ENCODE measurements at places on chromosomes 6 and 20. TPM values are rescaled to one million over a fixed set of nuclear protein-coding genes. Genes with fewer than 3 reads are reported as not detected.
A peak's percentile ranks its signal among the peaks of the same experiment; 100 is the strongest.

DNA sequence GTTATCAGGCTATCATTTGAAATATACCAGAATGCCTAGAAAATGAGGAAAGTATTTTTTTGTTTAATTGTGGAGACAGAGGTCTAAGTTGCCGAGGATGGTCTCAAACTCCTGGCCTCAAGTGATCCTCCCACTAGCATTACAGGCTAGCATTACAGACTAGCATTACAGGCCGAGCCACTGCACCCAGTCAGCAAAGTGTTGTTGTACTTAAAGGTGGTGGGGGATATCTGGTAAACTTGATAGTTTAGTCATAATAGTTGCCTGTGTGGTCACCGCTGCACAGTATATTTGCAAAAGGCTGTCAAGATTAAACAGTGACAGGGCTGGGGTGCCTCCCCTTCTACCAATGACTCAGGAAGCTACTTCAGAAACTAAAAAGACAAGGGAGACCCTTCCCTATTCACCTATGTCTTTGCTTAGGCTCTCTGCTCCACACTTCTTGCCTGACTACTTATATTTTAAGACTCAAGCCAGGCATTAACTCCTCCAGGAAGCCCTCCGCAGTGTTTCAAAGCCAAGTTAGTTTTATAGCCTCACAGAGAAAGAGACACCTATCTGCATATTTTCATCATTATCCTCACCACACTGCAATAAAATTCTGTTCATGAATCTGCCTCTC lies 3.1 kb upstream of the AKIRIN2 start:
- DNase-seq = no peak

DNA sequence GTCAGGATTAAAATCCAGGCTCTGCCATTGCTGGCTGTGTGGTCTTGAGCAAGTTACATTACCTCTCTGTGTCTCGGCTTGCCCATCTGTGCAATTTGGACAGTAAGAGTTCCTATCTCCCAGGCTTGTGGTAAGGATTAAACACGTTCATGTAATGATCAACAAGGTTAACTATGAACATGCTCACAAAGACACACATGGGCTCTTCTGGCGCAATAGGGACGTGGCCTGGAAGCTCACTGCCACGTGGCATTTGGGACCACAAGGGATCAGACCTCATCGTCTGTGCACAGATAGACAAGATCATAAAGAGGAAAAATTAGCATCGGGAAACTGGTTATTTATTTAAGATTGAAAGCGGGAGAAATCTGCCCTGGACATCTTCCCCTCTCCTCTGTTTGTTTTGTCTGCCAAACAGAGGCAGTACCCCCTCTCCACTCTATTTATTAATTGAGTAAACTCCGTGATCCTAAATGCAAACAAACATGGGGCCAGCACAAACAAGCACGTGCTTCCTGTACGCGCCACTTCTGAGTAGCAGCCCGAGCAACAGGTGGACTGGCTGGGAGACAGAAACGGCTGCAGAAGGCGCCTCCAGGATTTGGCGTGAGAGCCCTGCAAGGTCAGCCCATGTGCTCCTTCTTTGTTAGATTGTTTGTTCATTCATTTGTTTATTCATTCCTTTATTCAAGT lies 95.0 kb downstream of the CDH26 start:
- no peak for DNase-seq

DNA sequence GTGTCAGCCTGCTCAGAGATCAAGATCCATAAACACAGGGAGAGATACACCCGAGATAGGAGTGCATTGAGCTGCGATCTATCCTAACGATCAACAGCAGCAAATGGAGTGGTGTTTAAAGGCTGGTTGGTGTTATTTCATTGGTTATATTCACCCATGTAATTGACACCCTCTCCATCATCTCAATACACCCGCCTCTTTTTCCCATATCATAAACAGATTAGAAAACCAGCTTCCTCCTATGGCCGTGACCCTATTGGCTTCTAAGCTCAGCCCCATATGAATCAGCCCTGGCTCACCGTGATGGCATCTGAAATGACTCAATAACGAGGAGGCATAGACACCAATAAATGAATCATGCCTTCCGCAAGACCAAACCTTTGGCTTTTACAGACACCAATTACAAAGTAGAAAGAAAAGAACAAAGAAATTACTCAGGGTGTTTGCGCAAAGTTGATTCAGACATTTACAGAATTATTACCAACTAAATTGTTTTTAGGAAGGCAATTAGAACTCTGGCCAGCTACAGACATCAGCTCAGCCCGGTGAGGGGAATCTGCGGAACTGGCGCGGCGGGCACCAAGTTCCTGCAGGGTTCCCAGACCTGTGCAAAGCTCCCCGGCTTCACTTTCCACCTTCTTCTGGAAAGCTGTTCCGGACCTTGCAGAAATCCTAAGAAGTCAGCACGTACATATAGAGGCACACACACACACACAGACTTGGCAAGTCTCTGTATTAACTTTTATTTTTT lies 11.5 kb downstream of the PMEPA1 start:
- peak; percentile 99 for DNase-seq

DNA sequence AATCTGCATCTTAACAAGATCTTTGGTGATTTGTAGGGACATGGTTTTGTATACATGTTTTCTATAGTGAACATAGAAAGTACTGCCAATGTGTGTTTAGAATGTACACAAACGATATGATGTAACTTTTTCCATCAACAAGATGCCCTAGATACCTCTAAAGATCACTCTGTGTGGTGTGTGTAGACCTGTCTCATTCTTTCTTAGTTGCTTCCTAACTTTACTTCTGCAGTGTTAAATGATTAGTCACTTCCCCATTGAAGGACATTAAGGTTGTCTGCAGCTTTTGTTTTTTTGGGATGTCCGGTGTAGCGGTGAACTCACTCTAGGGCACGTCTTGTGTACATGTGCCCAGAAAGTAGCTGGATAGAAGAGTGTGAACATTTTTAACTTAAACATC lies 35.9 kb downstream of the CDYL start:
- no peak for DNase-seq

DNA sequence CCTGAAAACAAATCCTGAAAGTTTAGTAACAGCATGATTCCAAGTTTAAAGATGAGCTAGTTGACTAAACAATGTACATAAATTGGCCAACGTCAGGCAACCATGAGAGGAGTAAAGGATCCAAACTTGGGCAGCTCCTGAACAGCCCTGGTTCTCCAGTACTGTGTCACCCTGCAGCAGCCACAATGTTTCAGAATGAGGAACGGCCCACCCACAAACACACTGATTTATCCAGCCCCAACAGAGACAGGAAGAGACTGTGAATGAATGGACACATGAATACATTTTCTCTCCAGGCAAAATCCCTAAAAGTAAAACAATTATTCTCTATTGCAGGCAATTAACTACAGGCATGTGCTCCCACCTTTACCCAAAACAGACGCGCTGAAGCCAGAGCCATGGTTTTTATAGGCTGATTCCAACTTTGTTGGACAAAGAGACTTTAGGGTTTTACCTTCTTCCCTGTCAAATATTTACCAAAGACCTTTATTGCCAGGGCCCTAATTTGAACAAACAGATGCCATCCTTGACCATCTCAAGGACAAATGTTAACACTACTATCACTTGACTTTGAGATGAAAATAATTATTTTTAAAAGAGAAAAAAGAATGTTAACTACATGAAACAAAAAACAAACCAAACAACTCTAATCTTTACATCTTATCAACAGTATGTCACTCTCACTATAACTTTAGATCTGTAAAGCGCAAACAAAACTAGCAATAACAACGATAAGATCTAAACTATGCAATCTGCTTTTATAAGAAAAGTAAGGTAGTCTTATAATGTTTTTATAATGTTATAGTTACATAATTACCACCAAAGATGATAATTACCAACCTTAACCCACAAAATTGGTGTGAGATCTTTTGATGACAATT lies 22.9 kb downstream of the CNKSR3 start:
- peak; percentile 44 for DNase-seq

DNA sequence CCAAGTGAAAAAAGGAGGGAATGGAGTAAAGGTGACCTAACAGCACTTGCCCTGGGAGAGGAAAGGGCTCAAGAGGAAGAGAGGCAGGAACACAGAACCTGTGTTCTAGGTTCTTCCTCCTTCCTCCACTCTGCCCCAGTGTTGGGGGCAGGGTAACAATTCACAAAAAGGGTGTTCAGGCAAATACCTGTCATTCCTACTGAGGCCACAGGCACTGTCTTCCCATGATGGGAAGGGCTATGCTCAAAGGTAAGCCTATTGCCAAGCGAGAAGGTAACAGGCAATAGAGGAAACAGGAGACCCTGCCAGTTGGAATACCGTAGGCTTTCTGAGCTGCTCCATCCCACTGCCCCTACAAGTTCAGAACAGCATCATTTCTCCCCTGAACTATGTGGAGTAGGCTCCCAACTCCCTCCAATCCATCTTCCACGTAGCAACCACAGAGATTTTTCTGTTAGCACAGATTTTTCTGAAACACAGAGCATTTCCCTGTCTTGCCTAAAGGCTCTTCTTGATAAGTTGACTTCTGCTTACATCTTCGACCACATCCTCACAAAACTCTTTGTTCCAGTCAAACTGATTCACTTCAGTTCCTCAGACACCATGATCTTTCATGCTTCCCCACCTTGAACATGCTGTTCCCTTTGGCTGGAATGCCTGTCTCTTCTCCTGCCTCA lies 2.7 kb downstream of the AGPAT1 start:
- DNase-seq = no peak

DNA sequence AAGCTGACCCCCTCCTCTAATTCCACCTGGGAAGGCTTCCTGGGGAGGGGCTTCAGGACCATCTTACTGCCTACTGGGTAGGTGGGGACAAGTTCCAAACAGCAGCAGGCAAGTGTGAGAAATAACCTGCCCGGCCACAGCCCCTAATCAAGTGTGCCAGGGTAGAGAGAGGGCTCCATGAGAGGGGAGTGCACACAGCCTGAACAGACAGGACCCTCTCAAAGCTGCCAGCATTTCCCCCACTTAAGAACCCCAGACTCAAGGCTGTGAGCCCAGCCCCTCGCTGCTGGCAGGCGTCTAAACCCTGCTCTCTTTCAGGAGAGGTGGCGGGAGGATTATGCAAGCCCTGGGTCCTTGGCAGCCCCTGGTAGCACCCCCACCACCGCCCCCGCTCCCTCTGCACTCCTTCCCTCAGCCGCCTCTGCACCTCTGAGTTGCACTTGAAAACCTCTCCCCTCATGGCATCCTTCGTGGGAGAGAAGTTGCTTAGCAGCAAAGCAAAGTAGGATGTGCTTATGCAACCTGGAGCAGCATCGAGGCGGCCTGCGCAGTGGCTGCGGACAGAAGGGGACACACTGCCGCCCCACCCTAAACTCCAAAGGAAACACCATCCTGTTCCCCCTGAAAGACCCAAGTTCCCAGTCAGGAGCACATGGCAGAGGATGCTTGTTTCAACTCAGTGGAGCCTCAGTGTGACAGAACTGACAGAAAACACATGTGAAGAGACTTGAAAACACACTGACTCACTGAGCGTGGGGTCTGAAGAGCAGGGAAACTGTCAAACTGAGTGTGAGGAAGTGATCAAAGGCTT lies 10.5 kb downstream of the DDRGK1 start:
- DNase-seq = no peak

DNA sequence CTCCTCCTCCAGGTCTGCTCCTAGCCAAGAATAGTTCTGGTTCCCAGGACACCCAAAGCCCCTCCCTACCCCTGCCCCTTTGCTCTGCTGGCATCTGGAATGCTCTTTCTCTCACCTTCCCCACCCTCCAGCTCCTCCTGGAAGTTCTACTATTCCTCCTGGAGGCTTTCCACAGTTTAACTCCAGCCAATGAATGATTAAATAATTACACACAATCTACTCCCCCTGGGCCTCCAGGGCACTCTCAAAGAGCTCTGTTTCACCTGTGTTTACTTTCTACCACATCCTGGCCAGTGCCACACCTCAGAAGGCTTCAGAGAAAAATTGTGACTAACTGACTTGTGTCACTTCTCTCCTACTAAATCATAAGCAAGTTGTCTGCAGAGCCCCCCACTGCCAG lies 36.2 kb downstream of the GCM1 start:
- no peak for DNase-seq

DNA sequence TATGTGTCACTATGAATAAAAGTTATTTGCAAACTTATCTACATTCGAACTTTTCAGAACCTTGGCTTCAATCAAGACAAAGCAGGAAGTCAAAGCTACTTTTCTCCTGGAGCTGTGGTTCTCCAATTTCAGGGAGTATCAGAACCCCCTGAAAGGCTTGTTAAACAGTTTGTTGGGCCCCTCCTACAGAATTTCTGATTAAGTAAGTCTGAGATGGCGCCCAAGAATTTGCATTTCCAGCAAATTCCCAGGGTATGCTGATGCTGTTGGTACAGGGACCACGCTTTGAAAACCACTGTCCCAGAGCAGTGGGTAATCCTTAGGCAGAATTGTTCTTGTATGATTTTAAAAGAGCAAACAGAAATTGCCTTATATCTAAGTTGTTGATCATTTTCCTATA lies 189.9 kb upstream of the KCNG1 start:
- DNase-seq = no peak

- no peak for DNase-seq
These were observed 6.7 kb upstream of the ATXN1 start for GRCh38 chr6:16767765-16768476.

GRCh38 chr6:154874773-154875592 lies 120.1 kb upstream of the TIAM2 start:
- no peak for DNase-seq

- DNase-seq = peak; percentile 50
These were observed 57.4 kb downstream of the GJA10 start for GRCh38 chr6:89951574-89952104.

DNA sequence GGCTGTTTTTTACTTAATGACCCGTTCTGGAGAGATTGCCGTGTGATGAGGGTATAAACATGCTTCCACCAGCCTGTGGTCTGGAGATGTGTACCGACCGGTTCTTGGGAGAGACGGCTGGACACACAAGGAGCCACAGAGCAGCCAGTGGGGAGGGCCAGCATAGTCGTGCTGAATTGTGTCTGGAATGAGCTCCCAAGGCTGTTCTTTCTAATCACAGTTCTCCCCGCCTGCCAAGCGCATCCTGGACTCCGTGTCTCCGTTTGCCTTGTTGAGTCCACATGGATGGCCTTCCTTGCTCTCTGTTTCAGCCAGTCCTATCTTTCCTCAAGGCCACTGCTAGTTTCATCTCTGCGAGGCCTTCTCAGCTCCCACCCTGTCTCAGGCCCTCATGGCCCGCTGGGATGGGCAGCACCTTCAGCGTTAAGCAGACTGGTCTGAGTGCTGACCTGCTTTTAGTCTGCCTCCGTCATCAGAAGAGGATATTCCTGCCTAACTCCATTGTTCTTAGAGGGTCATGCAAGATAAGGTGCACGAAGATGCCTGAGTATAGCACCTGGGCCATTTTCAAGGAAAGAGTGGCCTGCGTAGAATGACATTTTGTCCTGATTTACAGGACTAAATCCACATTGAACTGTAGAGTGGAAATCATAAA lies 20.6 kb downstream of the MANBAL start:
- DNase-seq = no peak

LPIN3 gene
- total RNA-seq = 0.77 TPM

TGIF2 gene
- 29.0 TPM for total RNA-seq

NMBR gene
- total RNA-seq = not detected

MARCKS gene
- total RNA-seq = 218 TPM

Data from dermis microvascular lymphatic vessel endothelial cell (primary cell).